ENCODE measurements at places on chromosomes 6 and 20.

- no peak for DNase-seq
These were observed 12.4 kb upstream of the SPDEF start for GRCh38 chr6:34568341-34569201.

DNA sequence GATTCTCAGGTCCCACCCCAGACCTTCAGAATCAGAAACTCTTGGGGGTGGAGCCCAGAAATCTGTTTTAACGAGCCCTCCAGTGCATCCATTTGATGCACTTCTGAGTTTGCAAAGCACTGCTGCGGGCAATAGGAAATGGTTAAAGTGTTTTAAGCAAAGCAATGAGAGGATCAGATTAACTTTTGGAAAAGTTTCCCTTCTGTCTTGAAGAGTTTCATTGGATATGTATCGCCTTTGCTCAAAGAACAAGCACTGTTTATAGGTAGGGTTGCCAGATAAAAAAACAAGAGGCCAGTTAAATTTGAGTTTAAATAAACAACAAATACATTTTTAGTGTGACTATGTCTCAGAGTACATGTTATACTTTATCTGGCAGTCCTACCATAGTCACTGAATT, 226.0 kb downstream of the BMP7 start:
- no peak for DNase-seq

DNA sequence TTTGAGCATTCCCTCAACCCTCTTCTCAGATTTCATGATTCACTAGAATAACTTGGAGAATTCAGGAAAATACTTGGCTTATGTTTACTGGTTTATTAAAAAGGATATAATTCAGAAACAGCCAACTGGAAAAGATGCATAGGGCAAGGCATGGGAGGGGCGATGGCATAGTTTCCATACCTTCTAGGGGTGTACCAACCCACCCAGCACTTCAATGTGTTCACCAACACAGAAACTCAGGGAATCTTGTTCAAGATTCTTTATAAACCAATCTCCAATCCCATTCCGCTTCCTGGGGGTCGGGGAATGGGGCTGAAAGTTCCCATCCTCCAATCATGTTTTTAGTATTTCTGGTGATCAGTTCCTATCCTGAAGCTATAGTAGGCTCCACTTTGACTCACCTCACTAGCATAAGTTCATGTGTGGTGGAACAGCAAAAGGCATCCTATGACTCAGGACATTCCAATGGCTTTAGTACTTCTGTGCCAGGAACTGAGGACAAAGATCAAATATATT, 164.4 kb downstream of the SIM1 start:
- no peak for DNase-seq

GRCh38 chr6:96468681-96469224, 52.9 kb upstream of the UFL1 start:
- no peak for DNase-seq

DNA sequence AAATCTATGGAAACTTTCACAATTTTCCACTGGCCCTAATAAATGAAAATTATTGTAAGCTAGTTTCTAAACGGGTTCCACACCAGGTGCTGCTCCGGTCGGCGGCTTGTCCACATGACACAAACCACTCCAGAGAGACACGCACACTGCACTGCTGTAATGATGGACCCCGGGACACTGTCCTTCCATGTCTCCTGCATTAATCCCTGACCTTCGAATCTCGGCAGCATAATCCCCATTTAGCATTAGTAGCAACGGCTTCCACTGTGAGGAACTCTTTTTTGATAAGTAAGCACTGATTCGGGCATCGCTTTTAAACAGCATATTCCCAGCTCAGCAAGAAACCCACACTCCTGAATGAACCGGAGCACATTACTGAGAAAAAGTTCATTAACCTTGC, 43.5 kb downstream of the INSM1 start:
- DNase-seq = no peak

DNA sequence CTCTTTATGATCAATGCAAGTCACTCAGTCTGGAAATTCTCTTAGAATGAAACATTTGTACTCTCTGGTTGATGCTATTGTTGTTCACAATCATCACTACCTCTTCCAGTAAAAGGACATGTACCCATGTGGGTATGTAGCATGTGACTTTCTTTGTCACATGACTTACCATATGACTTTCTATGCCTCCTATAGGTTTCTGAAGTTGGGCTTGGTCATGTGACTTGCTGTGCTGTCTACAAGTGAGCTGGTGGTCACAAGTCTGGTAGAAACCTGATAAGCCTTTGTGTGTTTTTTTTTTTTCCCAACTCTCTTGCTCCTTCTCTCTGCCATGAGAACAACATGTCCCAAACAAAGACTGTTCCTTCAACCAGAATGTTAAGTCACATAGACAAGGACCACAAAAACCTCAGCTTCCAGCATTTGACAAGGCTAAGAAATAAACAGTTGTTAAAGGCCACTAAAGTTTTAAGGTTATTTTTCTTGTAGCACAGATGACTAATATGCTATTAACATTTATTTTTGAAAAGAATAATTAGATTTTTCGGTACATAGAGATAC, 379.2 kb upstream of the SLC35B3 start:
- DNase-seq = no peak

- no peak for DNase-seq
These were observed 260.6 kb downstream of the PRL start for GRCh38 chr6:22036275-22036674.

GRCh38 chr20:48317578-48317977, 510.2 kb downstream of the PREX1 start:
- DNase-seq = no peak

- DNase-seq = no peak
These were observed 126.4 kb downstream of the CEP57L1 start for GRCh38 chr6:109221543-109222195.

DNA sequence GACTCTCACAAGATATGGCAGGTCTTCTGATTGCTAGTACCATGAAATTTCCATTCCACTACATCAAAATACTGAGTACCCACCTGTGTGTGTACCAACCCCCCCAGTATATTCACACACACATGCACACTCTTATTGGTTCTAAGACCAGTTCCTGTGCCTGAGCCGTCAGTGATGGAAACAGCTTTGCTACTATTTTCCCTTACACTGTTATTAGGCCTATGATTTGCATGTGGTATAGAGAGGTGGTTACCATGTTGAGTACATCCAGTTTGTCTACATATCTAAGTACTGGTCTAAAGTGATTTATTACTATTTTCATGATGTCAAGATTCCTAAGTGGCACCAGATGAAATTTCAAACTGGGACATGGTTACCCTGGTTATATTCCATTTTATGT, 459.9 kb downstream of the BCKDHB start:
- DNase-seq = no peak

GRCh38 chr20:3456648-3457047, 14.2 kb upstream of the ATRN start:
- DNase-seq = no peak

DNA sequence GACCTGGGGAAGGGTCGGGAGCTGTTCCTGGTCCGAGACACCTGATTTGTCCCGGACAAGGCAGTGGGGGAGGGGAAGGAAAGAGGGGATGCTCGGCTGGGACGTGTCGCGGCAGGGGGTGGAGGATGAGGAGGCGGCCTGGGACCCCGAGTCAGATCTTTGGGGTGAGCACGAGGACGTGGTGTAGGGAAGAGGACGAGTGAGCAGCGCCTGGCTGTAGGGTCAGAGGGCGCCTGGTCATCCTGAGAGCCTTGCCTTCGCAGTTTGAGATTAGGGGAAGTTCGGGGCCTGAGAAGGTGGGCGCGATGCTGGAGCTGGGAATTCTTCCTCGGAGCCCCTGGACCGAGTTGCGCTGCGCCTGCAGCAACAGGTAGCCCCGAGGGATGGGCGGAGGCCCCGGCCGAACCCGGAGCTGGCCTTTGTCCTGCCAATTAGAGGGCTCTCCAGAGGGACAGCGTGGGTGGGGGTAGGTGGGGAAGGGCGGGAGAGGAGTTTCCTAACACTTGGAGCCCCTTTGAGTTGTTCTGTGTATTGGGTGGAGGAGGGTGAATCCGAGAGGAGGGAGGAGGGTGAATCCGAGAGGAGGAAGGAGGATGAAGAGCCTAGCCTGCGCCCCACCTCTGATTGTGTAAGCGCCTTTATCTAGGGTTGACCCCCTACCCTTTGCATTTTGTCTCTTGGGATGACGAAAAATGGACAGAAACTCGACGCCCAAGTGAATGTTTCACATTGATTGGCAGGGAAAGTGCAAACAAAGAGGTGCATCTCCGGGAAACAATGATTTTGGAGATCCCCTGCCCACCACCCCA, 72.0 kb downstream of the SOX4 start:
- DNase-seq = no peak

DNA sequence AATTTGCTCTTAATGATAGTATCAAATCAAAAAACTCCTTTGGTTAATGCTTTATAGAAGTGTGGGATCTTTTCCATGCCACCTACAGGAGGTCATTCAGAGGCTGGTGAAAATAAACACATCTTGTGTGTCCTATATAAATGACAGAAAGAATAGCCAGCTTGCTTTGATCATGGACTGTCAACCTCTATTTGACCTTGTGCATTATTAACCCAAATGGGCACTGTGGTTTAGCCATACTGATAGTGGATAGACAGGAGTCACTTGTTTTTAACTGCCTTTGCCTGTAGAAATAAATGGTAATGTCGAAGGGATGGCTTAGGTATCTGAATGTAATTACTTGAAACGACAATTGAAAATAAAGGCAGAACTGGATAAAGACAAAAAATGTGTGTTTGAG, 123.8 kb downstream of the CDKAL1 start:
- DNase-seq = no peak

DNA sequence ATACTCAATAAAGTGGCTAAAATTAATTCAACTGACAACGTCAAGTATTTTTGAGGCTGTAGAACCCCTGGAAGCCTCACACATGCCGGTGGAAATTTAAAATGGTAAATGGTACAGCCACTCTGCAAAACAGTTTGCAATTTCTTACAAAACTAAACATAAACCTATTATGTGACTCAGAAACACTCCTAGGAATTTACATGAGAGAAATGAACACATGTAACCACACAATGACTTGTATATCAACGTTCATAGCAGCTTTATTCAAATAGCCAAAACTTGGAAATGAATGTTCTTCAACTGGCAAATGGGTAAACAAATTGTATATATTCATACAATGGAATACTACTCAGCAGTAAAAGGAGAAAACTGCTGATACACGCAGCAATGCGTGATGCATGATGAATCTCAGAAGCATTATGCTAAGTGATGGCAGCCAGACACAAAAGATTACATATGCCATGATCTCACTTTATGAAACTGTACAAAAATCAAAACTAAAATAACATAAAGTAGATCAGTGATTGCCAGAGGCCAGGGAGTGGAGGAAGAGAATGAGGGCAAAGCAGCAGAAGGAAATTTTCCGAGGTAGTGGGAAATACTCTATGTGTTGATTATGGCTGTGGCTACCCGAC, 112.5 kb downstream of the FAM50B start:
- no peak for DNase-seq

- no peak for DNase-seq
These were observed 33.7 kb upstream of the HIVEP1 start for GRCh38 chr6:11978169-11978987.

DNA sequence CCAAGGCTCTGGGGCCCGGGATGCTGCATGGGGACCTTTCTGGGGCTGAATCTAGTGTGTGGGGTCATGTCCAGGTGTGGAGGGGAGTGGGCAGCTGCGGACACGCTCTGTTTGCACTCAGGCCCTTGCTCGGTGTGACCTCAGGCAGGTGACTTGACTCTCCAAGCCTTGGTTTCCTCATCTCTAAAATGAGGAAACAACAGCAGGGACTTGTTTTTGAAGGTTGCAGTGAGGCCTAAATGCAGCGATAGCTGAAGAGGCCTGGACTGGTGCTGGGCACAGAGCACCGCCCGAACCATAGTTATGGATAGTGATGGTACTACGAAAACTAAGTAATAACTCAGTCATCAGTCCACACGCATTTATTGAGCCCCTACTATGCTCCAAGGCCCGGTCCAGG, 91.8 kb downstream of the NOL4L start:
- no peak for DNase-seq

DNA sequence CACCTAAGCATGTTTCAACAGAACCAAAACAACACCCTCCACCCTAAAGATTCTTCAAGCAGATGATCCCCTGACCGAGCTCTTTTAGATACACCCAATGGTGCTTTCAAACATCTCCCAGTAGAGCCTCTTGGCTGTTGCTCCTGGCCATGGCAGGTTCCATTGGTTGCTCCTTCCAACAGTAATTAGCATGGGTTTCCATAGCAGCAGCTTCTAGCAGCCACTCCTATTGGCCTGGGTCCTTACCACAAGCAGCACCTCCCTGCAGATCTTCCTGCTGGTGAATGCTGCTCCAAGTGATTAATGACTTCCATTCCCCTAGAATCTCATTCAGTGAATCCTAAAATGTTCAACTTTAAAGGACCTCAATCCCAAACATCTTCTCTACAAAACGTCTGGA, 13.9 kb downstream of the CCN2 start:
- DNase-seq = no peak

GRCh38 chr20:64093013-64093503, 8.9 kb upstream of the LKAAEAR1 start:
- no peak for DNase-seq

- DNase-seq = no peak
These were observed 851.0 kb upstream of the EPHA7 start for GRCh38 chr6:94270091-94270948.

- no peak for DNase-seq
These were observed 83.5 kb downstream of the FOXO3 start for GRCh38 chr6:108644252-108644651.

- DNase-seq = peak; percentile 38
These were observed 18.3 kb upstream of the NHSL1 start for GRCh38 chr6:138517635-138518034.

GRCh38 chr6:92201618-92202017, 1217.7 kb downstream of the EPHA7 start:
- no peak for DNase-seq

- DNase-seq = no peak
These were observed 55.5 kb upstream of the PDE10A start for GRCh38 chr6:165718491-165718891.

DNA sequence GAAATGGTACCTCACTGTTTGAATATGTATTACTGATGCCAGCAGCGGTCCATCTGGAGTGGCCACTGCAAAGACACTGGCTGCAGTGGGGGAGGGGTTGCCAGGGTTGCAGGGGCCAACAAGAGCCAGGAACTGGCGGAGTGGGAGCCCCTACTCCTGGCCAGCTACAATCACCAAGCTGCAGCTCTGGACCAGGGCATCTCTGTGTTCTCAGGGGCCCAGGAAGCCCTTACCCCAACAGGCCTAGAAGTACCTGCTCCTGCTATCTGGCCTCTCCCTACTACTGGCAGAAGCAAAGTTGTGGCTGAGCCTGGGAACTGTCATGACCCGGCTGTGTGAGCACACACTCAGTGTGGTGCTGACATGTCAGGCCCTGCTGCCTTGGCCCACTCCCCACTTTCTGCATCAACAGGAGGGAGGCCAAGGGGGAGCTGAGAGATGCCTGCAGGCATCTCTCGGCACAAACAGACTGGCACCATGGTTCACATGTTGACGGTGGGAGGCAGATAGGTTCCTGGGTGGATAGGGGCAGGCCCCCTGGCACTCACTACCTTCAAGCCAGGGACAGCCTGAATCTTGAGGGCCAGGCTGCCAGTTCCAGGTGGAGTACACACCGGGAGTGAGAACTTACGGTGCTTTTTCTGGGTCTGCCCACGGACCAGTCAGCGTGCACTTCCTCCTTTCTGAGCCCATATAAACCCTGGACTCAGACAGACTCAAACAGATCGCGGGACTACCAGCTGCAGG, 1188.0 kb downstream of the GRIK2 start:
- DNase-seq = no peak
